ENCODE measurements at places on chromosomes 11 and 22.

DNA sequence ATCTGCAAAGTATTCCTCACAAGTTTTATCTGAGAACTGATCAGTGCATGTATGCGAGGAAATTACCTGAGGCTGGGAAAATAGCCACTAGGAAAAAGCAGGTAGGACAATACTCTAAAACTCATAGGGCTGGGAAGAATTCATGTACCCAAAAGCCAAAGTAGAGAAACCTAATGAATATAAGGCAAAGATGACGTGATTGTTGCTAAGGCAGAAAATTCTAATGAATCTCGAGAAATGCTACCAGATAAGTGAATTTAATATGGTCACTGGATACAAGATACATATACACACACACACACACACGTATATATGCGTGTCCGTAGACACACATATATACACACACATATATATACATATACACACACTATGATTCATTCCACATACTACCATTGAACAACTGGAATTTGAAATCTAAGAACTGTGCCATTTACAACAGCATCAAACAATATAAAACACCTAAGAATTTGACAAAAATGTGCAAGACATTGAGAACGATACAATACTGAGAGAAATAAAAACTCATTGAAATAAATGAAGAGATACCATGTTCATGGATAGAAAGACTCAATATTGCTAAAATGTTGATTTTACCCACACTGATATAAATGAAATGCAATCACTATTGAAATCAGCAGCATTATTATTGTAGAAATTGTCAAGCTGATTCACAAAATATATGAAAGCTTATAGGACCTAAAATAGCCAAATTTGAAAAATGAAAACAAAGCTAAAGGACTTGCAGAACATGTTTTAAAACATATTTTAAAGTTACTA is 46.4 kb downstream of the ARHGAP20 start:
- no peak for DNase-seq

DNA sequence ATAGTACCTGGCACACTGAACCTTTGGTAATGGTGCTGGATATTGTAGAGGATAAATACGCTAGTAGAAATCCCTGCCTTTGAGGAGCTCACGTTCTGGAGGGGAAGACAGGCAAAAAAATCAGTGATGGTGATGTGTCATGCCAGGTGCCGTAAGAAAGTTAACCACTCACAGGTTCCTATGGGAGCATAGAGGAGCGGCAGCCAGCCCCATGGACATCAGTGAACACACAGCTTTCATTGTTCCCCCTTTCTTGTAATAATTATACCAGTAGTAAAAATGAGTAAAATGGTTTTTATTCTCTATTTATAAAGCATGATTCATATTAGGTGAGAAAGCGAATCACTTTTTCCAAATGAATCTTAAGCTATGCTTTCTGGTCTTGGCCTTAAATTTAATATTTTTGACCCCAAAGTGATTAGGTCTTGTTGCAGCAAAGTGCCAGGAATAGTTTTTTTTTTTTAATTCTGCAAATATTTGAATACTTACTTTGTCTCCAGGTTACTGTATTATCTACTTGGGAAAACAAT is 57.9 kb downstream of the UVRAG start:
- no peak for DNase-seq

DNA sequence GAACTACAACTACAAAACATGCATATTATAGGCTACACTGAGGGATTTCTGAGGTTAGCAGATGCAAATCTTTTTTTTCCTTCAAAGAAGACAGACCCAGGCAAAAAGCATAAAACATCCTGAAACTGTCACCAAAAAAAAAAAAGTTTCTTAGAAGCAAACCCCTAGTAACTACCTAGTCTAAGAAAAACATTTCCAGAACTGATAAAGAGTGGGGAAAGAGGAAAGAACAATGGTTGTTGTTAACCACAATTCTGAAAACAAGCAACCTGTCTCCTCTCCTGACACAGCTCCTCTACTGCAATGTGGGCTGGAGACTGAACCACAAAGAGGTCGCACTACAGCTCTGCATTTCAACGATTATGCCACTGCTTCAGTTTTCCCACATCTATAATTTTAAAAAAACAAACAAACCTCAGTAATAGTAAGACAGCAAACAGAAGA is 15.0 kb downstream of the DENND5A start:
- DNase-seq: no peak

DNA sequence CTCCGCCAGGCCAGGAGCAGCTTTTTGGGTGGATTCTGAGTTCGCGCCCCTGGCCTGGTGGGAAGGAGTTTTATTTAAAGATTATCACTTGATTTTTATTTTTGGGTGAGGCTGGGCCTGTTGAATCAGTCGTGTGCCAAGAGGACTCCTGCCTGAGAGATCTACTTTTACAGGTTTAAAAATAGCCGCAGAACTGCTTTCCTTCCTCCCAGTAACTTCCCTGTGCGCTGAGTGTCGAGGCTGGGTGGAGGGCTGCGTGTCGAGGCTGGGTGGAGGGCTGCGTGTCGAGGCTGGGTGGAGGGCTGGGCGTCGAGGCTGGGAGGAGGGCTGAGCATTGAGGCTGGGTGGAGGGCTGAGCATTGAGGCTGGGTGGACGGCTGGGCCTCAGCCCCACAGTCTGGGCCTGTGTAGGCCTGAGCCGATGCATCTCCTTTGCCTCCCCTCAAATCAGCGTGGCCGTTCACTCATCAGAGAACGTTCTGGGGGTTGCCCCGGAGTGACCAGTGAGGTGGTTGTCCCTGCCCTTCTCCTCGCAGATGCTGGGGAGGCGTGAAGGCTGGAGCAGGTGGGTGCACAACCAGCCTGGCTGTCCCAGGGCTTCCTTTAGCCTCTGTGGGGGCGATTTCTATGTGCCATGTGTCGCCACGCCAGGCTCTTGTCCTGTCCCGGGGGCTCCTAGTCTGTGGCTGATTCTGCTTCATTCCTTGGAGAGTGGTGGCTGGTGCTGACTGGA is 30.1 kb downstream of the GRAMD4 start:
- DNase-seq: no peak

DNA sequence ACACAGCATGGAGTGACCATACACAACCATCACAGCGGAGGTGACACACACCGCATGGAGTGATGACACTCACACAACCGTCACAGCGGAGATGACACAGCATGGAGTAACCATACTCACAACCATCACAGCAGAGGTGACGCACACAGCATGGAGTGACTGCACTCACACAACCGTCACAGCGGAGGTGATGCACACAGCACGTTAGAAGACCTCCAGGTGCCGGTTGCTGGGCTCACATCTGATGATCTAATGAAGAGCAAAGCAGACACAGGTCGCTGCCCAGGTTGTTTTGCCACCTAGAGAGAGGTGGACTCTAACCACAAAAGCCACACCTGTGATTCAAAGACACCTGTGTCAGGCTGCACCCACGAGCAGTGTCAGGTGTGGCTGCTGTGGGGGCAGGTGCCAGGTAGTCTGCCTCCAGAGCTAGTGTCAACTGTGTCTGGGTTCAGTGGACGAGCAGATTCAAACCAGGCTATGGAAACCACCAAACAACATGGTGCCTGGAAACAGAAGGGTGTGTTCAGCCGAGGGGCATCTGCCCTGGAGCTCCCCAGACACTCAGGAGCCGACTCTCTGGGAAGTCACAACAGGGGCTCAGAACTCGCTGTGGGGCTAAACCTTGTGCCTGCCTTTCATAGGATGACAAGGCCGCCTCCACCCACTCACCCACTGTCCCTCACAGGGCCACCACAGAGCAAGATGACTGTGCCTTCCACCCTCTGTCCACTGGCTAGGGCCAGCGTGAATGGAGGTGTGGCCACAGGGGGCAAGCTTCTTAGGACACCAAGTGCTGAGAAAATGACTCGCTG is 608.2 kb downstream of the TBC1D22A start:
- DNase-seq: no peak

DNA sequence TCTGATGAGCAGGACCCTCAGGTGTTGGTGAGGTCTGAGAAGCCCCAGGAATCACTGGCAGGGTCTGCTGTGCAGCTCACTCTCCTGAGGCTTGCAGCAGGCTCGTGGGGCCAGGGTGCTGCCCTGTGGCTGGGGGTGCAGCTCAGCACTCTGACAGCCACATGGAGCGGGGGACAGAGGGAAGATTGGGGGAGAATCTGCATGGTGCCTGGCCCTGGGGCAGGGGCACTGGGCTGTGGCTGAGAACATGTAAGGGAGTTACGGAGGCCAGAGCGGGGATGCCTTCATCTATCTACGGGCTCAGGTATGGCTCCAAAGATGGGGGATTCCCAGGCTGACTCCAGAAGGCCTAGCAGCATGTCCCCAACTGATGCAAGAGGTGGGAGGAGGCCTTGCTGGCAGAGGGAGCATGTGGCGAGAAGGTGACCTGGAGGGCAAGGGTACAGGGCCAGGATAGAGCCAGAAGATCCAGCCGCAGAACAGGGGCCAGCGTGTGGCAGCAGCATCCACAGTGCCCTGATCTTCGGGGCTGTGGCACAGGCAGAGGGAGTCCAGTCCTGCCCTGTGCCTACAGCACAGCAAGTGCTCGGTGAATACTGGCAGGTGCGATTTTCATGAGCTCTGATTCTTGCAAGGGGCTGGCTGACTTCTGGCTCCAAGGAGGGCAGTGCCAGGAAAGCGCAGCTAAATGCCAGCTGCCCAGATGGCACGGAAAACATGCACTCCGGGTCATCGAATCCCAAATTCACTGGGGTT is 184.7 kb downstream of the CTTN start:
- DNase-seq: no peak

Data from NCI-H526 treated with DMSO at 0.1 percent for 48 hours (cell line).